ENCODE measurements at places on chromosomes 11 and 22. TPM values are rescaled to one million over a fixed set of nuclear protein-coding genes. Genes with fewer than 3 reads are reported as not detected.

DNA sequence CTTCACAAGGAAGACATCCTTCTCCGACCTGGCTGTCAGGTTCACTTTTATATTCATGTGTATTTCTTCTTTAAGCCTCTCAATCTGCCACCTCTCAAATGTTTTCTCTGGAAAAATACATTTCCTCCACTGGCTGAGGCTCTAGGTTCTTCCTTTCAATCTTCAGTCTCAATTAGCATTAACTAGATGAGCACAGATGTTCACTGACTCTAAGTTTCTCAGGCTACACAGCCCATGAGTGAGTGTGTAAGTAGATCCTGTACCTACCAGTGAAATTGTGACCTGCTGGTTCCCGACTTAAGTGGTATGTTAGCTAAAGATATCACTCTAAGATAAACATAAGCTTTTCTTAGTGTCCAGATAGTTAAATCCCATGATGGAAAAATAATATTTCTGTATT lies 206.9 kb downstream of the ADAMTS15 start:
- no peak for DNase-seq

CD3D gene
- 1,148 TPM for polyA plus RNA-seq

DNA sequence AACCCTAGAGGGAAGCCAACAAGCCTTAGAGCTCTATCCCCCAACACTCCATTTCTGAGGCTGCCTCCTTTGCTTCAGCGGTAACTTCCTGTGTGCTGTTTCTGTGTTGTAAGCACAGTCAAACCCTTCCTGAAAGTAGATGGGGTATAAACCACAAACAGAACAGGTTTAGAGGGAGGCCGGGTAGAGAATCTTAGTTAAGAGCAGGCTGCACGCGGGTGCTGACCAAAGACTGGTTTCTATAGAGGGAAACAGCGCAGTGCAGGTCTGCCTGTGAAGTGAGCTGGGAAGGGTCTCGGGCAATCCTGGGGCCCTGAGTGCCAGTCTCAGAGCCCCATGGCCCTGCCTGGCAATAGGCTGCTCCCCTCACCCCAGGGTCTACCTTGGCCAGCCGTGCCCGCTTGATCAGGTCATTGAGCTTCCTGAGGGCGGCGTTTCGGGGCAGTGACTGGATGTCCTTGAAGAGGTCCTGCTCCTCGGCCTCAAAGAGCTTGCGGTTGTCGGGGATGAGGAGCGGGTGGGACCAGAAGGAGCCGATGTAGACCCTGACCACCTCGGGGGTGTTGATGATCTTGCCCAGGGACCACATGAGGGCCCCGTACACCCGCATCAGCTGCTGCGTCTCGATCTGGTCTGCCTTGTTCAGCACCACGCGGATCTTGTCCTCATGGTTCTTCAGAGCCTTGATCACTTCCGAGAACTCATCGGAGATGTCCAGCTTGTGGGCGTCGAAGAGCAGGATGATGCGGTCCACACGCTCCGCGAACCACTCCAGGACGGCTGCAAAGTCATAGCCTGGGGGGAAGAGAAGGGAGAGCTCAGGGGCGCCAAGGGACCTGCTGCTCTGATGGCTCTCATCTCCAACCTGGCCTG lies 15.3 kb upstream of the CDC42BPG start:
- DNase-seq, result peak; percentile 43

DNA sequence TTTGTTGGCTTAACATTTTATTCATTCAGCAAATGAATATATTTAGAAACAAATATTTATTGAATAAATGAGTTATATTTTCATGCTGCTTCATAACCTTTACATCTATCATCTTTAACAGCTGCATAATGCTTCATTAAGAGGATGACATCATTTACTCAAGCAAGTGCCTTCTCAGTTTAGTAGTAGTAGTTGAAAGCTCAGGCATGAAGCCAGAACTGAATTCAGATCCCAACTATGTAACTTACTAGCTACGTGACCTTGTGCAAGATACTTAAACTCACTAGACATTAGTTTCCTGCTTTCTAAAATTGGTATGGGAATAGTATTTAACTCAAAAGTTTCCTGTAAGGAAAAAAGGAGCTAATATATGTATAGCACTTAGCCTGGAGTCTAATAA lies 90.3 kb downstream of the TMPRSS5 start:
- DNase-seq, result no peak

NUDT8 gene
- 3.0 TPM for polyA plus RNA-seq

GRCh38 chr11:73508243-73509176 lies 89.4 kb downstream of the FAM168A start:
- DNase-seq, result no peak

RRM1 gene
- 52.3 TPM for polyA plus RNA-seq

DNA sequence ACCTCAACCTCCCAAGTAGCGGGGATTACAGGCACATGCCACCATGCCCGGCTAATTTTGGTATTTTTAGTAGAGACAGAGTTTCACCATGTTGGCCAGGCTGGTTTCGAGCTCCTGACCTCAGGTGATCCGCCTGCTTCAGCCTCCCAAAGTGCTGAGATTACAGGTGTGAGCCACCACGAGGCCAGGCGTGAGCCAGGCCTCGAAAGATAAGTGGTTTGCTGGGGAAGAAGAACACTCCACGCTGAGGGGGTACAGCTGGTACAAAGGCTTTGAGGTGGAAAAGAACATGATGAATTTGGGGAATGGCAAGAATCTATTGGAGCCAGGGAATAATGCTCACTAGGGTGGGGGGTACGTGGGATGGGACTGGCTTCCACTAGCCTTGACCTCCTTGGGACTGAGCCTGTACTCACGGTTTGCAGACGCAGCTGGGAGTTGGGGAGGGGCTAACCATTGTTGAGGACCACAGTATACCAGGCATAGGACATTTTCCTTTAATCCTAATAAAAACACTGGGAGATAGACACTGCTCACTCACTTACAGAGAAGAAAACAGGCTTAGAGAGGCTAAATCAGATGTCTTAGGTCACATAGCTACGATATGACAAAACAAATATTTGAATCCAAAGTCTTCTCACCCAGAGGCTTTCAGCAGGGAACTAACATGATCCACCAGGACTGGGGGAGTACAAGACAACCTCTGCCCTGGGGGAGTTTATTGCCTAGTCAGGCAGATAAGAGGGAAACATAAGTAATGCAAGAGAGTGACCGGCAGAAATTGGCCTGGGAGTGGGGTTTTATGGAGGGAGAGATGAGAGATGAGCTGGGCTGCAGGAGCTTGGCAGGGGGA lies 4.9 kb downstream of the SLCO2B1 start:
- no peak for DNase-seq

- no peak for DNase-seq
These were observed 11.9 kb upstream of the PHF21A start for GRCh38 chr11:46133119-46133518.

DNA sequence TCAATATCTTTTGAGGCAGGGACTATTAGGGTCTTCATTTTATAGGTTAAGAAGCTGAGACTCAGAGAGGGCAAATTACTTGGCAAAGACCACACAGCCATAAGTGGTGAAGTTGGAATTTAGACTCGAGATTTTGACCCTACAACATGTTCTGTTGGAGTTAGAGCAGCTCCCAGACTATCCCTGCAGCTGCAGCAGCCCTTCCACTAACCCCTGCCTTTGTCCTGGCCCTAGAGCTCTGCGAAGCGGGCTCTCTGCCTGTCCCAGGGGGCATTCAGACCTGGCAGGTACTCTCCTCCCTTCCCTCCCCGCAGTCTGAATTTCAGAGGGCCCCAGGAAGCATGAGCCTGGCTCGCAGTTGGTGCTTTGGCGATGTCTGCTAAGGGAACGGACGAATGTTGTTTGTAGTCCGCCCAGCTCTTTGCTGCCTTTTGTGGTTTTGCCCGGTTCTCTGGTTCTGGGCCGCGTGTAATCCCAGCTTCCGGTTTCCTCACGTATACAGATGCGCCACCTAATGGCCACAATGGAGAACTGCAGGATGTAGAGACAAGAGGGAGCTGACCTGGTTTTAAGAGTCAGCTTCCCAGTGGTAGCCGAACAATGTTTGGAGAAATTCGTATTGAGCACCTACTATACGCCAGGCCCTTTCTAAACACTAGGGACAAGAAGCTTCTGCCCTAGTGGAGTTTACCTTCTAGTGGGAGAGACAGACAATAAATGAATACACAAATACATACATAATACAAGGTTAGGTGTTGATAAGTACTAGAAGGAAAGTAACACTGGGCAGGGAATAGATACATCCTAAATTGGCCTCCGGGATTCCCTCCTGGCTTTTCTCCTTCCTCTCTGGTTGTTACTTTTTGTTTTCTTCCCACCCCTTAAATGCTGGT lies 125.2 kb downstream of the ST3GAL4 start:
- DNase-seq, result peak; percentile 87

INS gene
- polyA plus RNA-seq, result not detected

DNA sequence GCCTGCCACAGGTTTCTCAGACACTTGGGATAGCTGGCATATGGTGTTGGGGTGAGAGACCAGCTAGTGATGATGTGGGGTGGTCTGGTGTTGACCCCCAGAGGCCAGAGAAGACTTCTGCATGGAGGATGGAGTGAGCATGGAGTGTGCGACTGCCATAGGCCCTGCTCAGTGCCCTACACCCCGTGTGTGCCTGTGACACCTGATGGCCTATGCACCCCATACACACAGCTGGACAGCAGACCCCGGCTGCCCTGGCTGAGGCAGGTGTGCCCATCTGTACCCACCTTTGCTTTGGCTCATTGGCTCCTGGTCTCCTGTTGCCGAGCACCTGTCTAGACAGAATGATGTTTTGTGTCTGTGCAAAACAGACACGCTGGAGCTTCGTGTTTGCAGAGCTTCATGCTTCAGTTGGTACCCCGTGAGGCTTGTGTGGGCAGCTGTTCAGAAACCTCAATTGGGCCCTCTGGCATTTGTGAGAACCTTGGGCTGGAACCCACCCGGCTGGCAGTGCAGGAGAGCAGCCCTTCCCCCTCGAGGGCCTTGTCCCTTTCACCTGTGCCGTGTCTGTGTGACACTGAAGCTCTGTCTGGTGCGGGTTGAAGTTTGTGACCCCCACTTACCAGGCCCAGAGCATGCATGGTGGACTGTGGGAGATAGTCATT lies 27.6 kb downstream of the BCR start:
- no peak for DNase-seq

DNA sequence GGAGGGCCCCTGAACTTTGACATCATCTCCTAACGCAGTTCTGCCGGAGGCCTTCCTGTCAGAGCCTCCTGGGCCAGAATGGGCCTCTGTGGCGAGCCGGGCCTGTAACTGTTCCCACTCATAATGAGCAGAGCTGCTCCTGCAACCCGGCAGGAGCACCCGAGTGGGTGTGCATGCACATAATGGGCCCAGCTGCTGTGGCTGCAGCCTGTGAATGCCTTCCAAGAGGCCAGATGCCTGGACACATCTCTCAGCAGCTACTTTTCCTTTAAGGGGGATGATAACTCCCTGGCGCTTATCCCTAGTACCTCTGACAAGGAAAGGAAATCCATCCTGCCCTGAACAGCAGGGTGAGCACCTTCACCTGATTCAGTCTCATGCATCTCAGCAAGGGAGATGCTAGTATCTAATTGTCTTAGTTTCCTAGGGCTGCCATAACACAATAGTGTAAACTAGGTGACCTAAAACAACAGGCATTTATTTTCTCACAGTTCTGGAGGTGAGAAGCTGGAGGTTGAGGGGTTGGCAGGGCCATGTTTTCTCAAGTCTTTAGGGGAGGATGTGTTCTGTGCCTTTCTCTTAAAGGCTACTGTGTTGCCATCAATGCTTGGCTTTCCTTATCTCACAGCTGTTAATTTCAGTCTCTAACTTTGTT lies 120.5 kb downstream of the TEAD1 start:
- DNase-seq, result no peak

- DNase-seq, result no peak
These were observed 166.0 kb downstream of the TENM4 start for GRCh38 chr11:79274636-79275331.

DNA sequence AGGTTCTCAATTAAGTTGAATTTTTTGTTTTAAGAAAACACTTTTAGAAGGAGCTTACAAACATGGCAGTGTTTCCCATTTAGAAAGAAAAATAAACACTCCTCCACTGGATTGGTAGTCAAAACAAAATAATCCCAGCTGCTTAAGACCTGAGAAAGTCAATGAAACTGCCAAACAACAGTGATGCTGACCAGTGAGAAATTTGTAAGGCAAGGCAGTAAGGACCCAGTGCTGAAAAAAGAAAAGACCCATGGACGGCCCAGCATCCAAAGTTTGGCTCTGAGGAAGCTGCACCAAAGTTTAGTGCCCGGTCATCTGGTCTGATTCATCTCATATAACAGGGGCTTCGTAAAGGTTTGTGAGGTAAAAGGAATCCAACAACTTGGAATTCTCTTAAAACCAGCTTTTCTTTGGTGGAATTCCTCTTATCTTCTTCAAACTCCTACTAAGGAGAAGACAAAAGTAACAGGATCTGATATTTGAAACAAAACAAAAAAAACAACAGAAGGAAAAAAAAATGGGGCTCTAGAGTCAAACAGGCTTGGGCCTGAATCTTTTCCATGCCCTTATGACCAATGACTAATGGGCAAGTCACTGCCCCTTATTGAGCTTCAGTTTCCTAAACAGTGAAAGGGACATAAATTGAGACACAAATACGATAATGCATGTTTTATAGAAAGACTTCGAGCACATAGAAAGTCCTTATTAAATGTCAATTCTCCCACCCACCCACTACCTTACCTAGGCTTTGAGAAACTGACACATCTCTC lies 383.0 kb upstream of the NARS2 start:
- DNase-seq, result no peak

All from CD4-positive, CD25-positive, alpha-beta regulatory T cell (primary cell).